RCC 7860 (cell line): ENCODE measurements at places on chromosomes 3 and 15.

DNA sequence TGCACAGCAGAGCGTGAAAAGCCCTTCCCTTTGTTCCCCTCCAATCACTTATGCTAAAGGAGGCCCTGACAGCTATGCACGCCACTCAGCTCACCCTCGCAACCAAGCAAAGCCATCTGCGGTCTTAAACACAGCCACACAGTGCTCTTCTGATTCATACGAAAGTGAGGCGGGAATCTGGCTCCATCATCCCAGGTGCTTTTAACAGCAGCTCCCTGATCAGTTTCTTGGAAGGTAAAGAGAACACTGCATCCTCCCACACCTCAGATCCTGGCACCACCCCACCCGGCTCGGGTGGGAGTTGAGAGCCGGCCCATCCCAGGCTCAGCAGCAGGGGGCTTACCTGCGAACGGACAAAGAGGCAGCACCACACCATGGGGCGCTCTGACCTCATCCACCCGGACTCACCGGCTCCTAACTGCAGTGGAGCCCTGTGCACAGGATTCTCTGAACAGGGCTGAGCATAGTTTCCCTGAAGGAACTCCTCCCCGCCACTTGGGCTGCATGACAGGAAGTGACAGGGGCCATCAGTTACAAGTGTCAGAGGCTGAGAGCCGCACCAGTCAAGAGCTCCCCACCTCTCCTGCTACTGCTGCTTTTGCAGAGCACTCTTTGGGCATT is 114.3 kb upstream of the ARHGEF3 start:
- no peak for DNase-seq

DNA sequence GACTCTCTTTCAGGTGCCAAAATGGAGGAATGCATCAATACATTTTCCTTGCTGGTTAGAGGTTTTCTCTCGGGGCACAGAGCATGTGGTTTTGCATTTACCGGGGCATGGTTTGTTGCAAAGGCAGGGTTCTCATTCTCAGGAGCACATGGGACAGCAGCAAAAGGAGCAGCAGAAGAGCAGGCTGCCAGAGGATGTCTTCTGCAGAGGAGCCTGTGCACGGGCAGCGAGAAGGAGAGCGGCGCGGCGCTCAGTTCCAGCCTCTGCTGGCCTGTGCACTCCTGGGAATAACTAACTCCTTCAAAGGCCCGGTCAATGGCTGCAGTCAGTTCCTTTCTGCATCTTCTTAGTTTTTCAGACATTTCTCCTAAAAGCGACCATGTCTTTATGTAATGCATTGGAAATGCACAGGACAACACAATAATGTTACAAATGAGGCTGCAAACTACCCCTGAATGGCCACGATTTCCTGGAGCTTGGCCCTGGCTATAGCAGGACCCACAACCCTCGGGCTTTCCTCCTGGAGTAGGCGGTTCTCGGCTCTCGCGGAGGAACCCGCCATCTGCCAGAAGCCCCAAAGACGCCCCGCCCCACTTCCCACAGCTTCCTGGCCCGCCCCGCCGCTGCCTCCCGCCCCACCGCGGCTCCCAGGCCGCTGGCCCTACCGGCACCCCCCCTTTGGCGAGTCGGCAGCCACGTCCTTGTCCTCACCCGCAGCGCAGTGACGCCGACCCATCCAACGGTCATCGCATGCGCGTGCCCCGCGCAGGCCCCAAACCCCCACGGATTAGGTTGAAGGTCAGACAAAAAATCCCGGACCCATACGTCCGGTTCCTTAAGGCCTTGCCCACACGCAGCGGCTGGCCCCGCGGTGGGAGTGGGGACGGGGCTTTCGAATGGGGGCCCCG is at the start of gene C3orf62:
C3orf62 (minus strand) TSS at position 758 of the 908 bp plus-strand sequence; CDS start at position 398, 360 bp downstream.
- no peak for DNase-seq

DNA sequence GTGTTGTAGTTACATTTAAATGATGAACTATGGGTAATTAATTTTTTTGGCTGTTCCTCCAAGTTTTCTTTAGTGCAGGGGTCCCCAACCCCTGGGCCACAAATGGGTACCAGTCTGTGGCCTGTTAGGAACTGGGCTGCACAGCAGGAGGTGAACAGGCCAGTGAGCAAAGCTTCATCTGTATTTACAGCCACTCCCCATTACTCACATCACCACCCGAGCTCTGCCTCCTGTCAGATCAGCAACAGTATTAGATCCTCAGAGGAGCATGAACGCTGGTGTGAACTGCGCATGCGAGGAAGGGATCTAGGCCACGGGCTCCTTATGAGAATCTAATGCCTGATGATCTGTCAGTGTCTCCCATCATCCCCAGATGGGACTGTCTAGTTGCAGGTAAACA is 75.9 kb upstream of the RPL35A start:
- DNase-seq: no peak

DNA sequence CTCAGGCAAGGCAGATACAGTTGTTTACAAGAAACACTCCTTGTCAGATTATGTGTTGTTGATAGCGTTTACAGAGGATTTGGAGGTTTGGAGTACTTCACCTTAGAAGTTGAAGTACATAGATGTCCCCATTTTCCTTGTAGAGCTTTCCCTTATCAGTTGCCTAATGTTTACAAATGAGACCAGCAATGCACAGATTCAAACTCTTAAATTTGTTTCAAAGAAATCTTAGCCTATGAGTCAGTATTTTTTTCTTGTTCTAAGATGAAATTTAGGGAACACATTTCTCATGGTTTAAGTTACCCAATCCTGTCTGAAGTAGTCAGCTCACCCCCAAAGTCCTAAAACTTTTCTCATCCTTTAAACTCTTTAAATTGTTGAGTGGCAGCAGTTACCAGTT is 6.3 kb upstream of the EIF5A2 start:
- DNase-seq: no peak

DNA sequence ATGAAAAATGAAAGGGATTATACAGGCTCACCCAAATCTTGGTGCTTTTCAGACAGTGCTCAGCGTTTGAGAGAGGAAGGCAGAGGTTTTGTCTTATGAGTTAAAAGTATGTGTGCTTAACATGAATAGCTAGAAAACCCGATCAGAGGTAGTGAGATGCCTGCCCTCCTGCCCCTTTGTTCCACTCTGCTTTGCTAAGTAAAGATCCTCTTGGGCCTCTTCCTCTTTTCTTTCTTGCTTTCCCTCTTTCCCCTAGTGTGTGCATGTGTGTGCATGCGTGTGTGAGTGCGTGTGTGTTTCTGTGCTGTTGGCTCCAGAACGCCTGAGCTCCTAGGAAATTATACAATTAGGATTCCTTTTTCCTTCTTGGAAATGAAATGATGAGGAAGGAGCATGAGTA is 261.3 kb upstream of the NR2E3 start:
- no peak for DNase-seq

DNA sequence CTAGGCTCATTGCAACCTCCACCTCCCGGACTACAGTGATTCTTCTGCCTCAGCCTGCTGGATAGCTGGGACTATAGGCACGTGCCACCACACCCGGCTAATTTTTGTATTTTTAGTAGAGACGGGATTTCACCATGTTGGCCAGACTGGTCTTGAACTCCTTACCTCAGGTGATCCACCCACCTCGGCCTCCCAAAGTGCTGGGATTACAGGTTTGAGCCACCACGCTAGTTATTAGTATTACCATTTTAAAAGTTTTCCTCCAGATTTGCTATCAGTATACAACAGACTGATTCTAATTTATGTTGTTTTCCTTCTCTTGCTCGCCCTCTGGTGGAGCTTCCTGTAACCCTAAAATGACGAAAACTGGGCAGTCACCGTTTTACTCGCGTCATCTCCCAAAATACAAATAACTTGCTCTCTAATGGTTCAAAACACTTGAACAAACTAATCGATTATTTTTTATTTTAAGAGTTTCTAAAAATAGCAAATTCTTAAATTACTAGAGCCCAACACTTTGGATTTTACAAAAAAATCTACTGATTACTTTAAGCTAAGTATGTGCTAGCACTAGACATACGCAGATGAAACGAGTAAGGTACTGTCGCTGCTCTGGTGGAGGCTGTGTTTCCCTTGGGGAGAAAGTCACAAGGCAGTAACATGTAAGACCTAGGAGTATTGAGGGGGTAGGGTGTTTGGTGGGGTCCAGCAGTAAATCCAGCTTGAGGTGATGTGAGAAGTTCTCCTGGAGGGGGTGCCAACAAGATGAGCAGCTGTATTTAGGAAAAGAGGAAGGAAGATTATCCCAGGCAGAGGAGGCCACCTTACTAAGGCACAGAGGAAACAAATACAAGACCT is 203.3 kb downstream of the MBNL1 start:
- DNase-seq: peak; percentile 36

DNA sequence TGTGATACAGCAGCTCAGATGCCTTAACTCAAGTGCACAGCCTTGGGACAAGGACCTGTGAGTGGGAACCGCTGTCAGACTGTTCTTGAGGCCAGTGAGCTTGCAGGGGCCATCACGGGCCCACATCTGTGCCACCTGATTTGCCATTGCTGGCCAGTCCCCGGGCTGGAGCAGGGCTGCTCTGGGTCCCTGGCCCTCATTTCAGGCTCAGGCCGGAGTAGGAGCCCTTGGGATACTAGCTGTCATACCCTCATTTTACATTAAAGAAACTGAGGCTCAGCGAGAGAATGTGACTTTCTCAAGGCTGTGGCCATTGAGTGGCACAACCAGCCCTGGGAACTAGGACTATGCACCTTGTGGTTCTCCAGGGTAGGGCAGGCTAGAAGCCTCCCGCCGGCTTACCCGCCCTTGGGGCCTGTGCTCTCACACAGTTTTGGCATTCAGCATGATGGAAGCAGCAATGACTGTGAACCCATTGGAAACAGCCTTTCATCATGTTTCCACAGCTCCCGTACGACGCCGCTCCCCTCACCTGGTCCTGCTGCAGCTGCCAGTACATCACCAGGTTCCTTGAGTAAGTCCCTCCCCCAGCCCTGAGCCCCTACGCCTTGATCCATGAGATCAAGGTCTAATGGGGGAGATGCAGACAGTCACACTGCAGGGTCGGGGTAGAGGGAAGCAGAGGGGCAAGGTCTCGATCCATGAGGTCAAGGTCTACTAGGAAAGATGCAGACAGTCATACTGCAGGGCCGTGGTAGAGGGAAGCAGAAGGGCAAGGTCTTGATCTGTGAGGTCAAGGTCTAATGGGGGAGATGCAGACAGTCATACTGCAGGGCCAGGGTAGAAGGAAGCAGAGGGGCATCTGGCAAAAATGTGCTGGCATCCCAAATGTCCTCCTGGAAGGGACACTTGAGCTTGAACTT is 42.2 kb downstream of the GOLGA6L10 start:
- no peak for DNase-seq
